Stimulated activated CD8-positive, alpha-beta memory T cell treated with anti-CD3 and anti-CD28 coated beads, Interleukin-4, amount 100 ng/mL, for 1 hour (primary cell): ENCODE measurements at places on chromosomes 3 and 15.

- DNase-seq, result no peak
Measured at GRCh38 chr15:70252056-70252950, 154.6 kb upstream of the TLE3 start.

- DNase-seq, result no peak
Measured at GRCh38 chr3:23067116-23067515, 136.0 kb upstream of the UBE2E2 start.

DNA sequence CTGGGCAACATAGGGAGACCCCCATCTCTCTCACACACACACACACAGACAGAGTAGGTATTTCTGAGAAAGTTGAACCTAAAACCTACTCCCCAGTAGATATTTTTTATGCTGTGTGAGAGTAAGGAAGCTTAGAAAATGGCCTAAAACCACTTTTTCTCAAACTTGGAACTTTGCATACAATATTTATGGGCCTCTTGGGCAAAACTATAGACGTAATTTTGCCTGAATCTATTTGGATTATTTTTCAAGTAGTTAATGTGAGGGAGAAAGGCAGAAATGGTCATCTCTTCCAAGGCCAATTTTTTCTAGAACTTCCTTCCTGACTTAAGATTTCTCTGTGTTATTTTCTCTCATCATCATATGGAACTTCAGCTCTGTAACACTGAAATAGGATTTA lies 81.7 kb downstream of the ZNF609 start:
- DNase-seq, result no peak

DNA sequence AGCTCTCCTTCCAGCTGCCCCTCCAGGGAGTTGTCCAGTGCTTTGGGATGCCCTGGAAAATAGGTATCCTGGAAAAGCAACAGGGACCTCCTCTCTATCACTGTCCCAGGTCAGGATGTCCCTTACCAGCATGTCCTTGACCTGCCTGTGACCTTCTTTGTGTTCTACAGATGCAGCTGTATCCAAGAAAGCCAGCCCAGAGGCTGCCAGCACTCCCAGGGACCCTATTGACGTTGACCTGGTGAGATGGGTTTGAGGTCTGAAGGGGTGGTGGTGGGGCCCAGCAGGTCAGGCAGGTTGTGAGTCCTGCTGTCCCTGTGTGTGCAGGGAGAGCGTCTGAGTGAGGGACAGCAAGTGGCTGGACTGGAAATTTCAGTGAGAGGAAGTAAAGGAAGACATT lies 30.2 kb downstream of the PML start:
- no peak for DNase-seq

- no peak for DNase-seq
Measured at GRCh38 chr15:57138349-57138788, 219.9 kb downstream of the TCF12 start.

DNA sequence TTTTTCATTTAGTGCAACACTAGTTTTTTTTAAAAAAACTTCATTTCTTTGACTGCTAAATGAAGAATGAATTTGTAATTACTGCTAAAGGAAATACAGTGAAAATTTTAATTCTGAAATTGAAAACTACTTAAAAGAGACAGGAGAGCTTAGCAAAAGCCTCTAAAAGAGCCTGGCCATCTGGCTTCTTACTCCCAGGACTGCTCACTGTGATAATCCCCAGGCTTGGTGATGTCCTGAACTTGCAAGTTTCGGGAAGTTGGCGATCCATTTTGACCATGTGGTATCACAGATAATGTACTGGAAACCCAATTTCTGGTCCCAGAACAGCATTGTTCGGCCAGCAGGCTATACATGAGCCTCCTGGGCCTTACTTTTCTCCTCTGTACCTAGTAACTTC lies 292.1 kb downstream of the FGF12 start:
- no peak for DNase-seq

GRCh38 chr3:179945569-179945968 lies 91.2 kb downstream of the PEX5L start:
- no peak for DNase-seq

DNA sequence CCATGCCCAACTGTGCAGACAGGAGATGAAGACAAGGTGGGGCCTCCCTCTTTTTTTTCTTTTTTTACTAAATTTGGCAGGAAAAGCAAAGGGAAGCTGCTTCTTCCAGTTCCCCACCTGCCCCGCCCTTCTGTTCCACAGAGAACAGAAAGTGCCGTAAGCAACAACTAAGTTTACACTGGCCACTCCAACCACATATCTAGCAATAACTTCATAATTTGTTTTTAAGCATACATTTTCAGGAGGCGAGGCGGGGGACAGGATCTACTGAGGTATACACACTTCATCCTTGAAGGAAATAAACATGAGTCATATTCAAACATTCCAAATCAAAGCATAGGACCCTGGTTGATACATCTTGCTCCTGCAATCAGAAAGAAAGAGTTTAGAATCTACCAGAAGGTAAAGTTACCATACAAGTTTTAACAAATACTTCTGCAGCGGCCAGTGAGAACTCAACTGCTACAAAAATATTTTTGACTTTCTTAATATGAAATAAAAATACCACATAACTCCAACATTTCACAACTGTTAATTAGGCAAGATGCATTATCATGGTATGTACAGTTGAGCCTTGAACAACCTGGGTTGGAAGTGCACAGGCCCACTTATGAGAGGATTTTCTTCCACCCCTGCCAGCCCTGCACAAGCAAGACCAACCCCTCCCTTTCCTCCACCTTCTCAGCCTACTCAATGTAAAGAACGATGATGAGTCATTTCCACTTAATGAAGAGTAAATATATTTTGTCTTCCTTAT lies 50.7 kb downstream of the FOXP1 start:
- no peak for DNase-seq

DNA sequence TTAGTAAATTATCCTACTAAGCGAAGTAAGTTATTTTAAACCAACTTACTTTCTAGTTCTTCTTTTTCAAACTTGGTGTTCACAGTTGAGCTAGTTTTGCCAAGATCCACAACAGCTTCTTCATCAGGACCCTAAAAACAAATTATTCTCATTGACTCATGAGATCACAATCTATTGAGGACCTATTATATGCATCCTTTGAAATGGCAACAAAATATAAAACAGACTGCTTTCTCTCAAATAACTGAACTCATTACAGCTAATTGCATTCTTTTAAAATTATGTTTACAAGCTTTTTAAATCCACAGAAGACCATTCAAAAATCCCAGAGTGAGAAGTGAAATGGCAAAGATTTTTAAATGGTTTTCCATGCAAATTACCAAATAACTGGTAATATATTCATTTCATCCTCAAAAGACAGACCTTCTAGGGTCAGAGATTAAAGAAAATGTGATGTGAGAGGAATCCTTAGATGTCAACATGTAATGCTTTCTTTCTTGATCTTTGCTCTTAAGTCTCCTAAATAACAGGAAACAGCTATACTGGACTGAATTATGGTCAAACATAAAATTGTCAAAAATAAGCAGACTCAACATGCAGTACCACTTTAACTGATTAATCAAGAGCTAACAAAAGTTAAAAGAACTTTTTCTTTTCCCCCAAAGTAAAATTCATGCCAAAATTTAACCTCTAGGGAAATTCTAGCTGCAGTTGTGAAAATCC lies 31.7 kb downstream of the SLC4A7 start:
- no peak for DNase-seq

- DNase-seq, result no peak
Measured at GRCh38 chr3:175672119-175672689, 813.1 kb downstream of the NAALADL2 start.

GRCh38 chr3:63030666-63031065 lies 155.4 kb upstream of the CADPS start:
- DNase-seq, result no peak

- no peak for DNase-seq
Measured at GRCh38 chr3:130323503-130323902, 22.0 kb upstream of the COL6A5 start.

DNA sequence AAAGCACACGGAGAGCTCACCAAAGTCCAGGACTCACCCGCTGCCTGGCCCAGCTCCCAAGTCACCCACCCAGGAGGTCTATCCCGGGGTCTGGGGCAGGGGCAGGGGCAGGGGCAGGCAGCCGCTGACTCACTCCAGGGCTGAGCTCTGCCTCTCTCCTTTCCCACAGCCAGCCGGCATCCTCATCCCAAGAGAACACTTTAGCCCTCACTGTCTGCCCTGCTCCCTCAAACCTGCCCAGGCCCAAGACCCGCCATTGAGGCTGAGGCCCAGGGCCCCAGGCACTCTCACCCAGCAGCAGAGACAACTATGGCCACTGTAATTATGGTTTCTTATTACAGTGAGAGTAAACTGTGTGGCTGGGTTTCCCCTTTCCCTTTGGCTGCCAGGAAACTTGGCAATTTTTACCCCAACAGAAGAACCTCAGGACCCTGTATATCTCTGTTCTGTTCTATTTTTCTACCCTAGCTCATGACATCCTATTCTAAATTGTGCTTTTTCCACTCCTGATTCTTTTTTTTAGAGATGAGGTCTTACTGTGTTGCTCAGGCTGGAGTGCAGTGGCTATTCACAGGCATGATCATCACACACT lies 53.0 kb downstream of the IQSEC1 start:
- DNase-seq, result no peak

DNA sequence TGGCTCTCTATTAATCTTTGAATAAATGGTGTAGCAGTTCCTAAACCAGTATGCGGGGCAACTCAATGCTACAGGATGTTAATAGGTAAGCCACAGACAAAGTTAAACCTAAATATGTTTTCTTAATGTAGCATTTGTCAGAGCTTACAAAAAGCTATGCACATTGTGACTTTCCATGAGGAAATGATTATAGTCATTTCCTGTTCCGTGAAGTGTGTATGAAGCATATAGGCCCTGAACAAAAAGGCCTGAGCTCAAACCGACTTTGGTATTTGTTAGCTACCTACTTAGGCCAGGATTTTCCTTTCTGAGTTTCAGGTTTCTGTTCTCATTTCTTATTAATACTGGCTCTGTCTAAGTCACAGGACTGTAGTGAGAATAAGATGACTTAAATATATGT lies 14.2 kb downstream of the ZNF80 start:
- no peak for DNase-seq

DNA sequence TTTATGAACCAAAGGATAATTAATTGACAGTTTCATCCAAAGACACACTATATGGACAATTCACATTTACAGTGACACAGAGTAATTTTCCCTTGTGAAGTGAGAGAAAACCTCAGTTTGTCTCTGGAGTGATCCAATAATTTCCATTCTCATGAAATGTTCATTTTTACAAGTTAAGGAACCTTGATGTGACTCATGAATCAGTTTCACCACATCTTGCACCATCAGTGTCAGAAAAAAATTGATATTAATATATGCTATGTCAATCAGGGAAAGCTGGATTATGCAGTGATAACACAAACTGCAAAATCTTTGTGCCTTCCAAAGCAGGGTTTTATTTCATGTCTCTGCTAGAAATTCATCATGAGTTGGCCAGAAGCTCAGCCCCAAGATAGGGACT lies 348.1 kb downstream of the ARPP21 start:
- no peak for DNase-seq

DNA sequence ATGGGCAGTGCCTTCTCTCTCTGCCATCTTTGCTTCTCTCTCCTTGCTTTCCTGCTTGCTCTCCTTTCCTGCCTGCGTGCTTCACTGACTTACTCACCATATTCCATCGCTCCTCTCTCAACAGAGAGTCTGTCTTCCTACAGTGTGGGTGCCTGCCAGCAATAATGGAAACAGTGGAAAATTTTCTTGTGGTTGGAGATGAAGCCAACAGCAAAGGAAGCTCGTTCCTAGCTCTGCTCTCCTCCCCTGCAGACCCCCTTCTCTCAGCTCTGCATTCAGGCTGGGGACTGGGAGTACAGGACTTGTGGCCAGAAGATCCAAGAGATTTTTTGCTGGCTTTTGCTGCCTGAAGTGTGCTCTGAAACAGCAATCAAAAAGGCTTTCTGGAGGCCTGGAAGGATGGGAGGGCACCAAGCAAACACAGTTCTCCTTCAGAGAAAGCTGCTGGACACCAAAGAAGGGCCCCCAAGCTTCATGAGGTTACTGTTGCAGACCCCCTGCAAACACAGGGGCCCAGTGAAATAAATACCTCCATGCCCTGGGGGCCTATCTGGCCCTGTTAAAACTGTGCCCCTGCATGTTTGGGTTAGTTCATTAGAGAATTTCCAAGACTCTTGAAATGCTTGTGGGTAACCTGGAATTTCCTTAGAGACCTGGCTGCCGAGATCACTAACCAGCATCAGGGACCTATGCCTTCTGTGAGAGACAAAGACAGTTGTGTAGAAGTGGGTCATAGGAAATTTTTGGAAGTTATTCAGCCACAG lies 149.9 kb upstream of the RASGRP1 start:
- DNase-seq, result no peak

- DNase-seq, result no peak
Measured at GRCh38 chr15:40968290-40969085, 15.2 kb downstream of the CHAC1 start.
